ENCODE measurements at places on chromosomes 12 and 14.

GRCh38 chr12:116577154-116577561, 18.0 kb downstream of the MAP1LC3B2 start:
- H3K4me3 ChIP-seq: no peak overlapping the region
- H3K27ac ChIP-seq: no peak overlapping the region
- H3K36me3 ChIP-seq: no peaks in the 10 kb centered on the region

- H3K27me3 ChIP-seq: no peaks in the 10 kb centered on the region
- no peak overlapping the region for H3K4me3 ChIP-seq
- no peak for DNase-seq
Measured at GRCh38 chr12:91722072-91722471, 423.6 kb downstream of the BTG1 start.

DNA sequence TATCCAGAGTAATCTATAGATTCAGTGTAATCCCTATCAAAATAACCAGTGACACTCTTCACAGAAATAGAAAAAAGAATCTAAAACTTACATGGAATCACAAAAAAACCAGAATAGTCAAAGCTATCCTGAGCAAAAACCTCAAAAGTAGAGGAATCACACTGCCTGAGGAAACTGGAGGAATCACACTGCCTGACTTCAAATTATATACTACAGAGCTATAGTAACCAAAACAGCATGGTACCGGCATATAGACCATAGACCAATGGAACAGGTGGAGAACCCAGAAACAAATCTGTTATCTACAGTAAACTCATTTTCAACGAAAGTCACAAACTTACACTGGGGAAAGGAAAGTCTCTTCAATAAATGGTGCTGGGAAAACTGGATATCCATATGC, 244.0 kb downstream of the FUT8 start:
- H3K27ac ChIP-seq: no peak overlapping the region
- peaks cover 8% of the 10 kb centered on the region for H3K36me3 ChIP-seq
- no peak for DNase-seq
- H3K4me1 ChIP-seq: peaks cover 1% of the 10 kb centered on the region
- H3K4me3 ChIP-seq: no peak overlapping the region
- H3K27me3 ChIP-seq: peaks cover 4% of the 10 kb centered on the region

DNA sequence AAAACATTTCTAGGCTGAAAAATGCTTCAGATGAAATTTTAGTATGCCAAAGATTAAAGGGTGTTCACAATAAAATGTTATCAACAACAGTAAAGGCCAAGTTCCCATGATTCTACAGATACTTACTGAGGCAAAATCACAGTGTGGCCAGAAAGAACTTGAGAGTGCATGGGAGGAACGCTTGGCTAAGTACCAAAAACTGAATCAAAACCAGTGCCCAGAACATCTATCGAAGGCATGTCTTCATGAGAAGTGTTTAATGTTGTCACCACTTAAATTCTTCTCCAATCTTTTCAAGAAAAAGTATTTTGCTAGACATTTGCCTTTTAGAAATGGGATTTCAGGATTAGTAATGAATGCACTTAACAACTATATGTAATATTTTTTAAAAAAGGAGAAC, 41.5 kb downstream of the KIF21A start:
- no peaks in the 10 kb centered on the region for H3K27me3 ChIP-seq
- H3K27ac ChIP-seq: no peak overlapping the region
- peaks cover 5% of the 10 kb centered on the region for H3K4me1 ChIP-seq
- no peak overlapping the region for H3K4me3 ChIP-seq
- H3K36me3 ChIP-seq: peaks cover 1% of the 10 kb centered on the region

GRCh38 chr14:63938198-63939005, 85.6 kb downstream of the SYNE2 start:
- no peak overlapping the region for H3K27ac ChIP-seq
- H3K36me3 ChIP-seq: peaks cover 6% of the 10 kb centered on the region
- DNase-seq: no peak
- H3K4me1 ChIP-seq: peaks cover 2% of the 10 kb centered on the region
- no peak overlapping the region for H3K4me3 ChIP-seq

DNA sequence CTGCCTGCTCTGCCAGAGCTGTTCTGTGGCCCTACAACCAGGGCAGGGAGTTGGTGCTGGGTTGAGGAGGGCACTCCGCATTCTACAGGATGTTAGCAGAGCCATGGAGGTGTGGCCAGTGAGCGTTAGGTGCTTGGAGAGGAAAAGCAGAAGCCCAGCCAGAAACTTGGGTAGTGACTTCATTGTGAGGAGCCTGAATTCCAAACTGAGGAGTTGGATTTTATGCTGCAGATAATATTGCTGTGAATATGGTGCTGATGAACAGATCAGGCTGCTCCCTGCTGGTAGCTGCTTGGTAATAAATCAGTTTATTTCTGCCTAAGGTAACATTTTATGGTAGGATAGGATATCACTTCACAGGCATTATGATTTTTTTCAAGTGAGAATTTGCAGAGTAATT, 7.1 kb upstream of the CCDC175 start:
- no peak for DNase-seq
- H3K36me3 ChIP-seq: no peaks in the 10 kb centered on the region
- no peaks in the 10 kb centered on the region for H3K27me3 ChIP-seq
- no peaks in the 10 kb centered on the region for H3K4me1 ChIP-seq

GRCh38 chr14:31060253-31060875, 34.2 kb upstream of the STRN3 start:
- no peak for DNase-seq
- no peaks in the 10 kb centered on the region for H3K27me3 ChIP-seq
- no peak overlapping the region for H3K4me3 ChIP-seq
- peaks cover 11% of the 10 kb centered on the region for H3K4me1 ChIP-seq

DNA sequence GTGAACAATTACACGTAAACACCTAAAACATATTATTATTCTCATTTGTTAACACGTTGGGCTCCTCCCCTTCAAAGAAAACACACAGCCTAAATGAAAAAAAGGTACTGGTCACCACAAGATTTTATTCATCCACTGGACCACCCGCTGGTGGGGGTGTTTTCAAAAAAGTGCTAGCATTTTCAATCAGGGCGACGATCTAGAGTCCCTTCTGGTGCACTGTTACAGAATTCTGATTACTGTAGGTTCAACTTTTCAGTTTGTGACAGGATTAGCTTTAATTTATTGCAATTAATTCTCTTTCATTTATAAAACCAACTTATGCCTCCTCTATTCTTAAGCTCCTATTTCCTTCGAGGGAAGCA, 443 bp downstream of the MAGOHB start:
- peak overlapping the region; percentile 99 for H3K27ac ChIP-seq
- no peaks in the 10 kb centered on the region for H3K27me3 ChIP-seq
- peak overlapping the region; percentile 99 for H3K4me3 ChIP-seq
- peaks cover 30% of the 10 kb centered on the region for H3K4me1 ChIP-seq
- no peak for DNase-seq
- peaks cover 11% of the 10 kb centered on the region for H3K36me3 ChIP-seq

- no peak for DNase-seq
- H3K27ac ChIP-seq: no peak overlapping the region
- H3K4me3 ChIP-seq: no peak overlapping the region
- H3K4me1 ChIP-seq: peaks cover 18% of the 10 kb centered on the region
- H3K36me3 ChIP-seq: peaks cover 3% of the 10 kb centered on the region
Measured at GRCh38 chr14:71591929-71592328, 340.3 kb upstream of the RGS6 start.

- H3K36me3 ChIP-seq: no peaks in the 10 kb centered on the region
- no peak for DNase-seq
- H3K4me3 ChIP-seq: no peak overlapping the region
- no peak overlapping the region for H3K27ac ChIP-seq
Measured at GRCh38 chr12:11321980-11322379, 11.7 kb upstream of the PRB4 start.

DNA sequence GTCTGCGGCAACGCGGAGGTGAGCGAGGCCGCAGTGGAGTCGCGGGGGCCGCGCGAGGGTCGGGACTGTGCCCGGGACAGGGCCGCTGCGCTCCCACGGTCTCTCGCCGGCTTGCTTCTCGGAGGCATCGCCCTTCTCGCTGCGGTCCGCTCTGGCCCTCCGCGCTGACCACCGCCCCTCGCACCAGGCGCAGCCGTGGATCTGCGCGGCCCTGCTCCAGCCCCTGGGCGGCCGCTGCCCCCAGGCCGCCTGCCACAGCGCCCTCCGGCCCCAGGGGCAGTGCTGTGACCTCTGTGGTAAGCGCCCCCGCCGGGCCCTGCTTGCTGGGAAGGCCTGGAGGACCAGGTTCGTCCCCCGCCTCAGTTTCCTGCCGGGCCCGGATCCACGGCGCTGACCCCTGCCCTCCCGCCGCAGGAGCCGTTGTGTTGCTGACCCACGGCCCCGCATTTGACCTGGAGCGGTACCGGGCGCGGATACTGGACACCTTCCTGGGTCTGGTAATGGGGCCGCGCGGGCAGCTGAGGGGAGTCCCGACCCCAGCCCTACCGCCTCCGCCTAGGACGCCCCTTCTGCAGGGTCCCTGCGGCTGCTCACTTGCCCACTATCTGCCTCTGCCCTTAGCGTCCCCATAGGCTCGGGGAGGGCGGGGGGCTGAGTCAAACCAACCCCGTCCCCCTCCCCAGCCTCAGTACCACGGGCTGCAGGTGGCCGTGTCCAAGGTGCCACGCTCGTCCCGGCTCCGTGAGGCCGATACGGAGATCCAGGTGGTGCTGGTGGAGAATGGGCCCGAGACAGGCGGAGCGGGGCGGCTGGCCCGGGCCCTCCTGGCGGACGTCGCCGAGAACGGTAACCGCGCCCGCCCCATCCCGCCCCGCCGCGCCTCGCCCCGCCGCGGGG, 7.0 kb downstream of the AMN start:
- peaks cover 2% of the 10 kb centered on the region for H3K4me1 ChIP-seq
- H3K4me3 ChIP-seq: no peak overlapping the region
- no peak for DNase-seq
- H3K36me3 ChIP-seq: peaks cover 5% of the 10 kb centered on the region
- H3K27me3 ChIP-seq: peaks cover 21% of the 10 kb centered on the region

DNA sequence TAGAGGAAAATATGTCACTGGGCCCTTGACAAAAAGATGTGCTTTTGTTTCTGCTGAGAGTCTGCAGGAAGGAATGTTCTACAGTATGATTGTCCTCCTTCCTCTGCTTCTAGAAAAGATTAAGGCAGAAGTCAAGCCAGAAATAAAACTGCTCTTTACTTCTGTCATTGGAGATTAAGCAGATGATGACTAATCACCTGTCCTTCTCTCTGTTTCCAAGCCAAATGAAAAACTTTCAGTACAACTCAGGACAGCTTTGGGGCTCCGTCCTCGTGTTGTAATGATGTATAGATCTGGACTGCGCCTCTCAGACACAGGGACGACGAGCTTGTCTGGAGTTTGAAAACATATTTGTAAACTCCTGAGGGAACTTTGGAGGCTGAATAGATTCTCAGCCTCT, 159.3 kb downstream of the DYRK2 start:
- H3K27me3 ChIP-seq: no peaks in the 10 kb centered on the region
- no peak overlapping the region for H3K27ac ChIP-seq
- no peak overlapping the region for H3K4me3 ChIP-seq
